ENCODE measurements at places on chromosomes 13 and 19.

DNA sequence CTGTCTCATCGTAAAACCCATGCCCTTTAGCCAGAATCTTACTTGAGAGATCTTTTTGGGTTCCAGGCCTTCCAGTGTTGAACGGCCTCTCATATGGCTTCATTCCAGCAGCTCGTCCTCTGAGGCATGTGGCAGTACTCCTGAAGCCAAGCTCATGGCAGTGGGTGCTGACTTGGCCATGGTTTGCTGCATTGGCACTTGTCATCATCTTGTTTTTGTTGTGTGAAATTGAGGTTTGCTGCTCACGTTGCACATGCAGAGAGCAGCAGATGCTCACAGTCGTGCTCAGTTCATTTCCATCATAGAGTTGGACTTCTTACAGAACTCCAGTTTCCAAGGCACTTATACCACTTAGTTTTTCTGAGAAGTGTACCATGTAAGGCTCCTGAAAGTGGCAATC lies 14.9 kb downstream of the TEX29 start:
- no peak for DNase-seq

DNA sequence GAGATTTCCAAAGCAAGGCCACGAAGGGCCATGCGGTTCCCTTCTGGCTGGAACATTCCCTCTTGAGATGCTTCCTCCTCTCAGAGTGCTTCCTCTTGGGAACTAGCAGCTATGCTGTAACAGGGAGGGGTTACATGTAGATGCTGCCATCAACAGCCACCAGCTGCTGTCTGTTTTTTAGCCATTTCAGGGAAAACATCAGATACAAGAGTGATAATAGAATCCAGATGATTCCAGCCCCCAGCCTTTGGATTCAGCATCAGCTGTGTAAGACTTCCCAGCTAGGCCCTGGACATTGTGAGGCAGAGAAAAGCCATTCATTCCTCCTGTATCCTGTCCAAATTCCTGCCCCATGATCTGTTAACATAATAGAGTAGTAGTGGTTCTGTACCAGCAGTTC lies 8.2 kb upstream of the ZNF177 start:
- DNase-seq: no peak

- no peak for DNase-seq
These were observed 13.3 kb upstream of the ZNF57 start for GRCh38 chr19:2887391-2887914.

GRCh38 chr13:38686577-38687245 lies at the start of gene FREM2:
Gene FREM2, plus strand, starts transcription at chr13:38687077. Its CDS starts 268 bp downstream, at chr13:38687345.
- no peak for DNase-seq

DNA sequence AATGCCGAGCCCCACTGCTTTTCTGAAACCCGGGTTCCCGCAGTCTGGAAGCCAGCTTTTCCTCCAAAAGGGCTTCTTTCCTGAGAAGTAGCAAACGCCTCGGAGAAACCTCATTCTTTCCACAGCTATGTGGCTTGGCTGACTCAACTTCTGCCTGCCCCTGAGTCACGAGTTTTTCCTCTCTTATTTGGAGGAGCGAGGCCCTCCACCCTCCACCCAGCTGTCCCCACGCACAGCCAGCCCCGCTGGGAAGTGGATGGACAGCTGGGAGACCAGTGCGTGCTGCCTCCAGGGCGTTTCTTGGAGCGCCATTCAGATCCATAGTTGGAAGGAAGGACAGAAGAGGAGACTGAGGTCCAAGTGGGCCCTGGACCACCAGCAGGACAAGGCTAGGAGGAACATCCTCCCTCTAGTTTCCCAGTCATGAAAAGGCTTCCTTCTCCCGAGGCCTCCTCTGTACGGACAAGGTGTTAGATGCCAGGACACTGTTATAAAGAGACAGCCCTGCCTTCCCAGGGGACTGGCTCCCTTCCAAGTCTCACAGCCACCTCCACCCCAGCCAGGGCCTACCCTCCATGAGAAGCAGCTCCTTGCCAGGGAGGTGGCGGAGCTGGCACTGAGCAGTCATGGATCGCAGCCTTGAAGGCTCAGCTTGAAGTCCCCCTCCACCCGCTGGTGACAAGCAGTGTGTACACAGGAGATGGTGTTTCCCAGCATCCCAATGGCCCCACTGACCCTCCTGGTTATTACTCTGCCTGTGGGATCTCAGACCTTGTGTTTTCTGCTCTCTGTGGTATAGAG lies 2.5 kb upstream of the PLEKHF1 start:
- DNase-seq: no peak

DNA sequence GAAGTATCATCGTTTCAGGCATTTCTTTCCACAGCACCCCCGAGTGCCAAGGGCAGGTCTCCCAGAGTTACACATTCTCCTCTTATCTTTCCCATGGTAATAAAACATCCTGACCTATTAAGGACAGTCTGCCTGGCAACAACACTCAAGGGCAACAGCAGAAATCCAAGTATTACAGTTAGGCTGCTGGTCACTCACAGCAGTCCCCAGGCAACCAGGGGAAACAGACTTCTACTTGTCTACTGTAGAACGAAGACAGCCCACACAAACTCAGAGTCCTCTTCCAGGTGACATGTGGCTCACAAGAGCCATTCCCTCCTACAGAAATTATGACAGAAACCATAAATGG lies 24.3 kb downstream of the RCBTB1 start:
- DNase-seq: no peak

GRCh38 chr13:28716511-28716910 lies 2.3 kb downstream of the SLC46A3 start:
- no peak for DNase-seq

All from stimulated activated CD4-positive, alpha-beta T cell treated with anti-CD3 and anti-CD28 coated beads, Interleukin-12 subunit alpha, Interleukin-12 subunit beta, amount 100 ng/mL, for 4 hours (primary cell).